Thymus (tissue), 14 donors: ENCODE measurements at places on chromosomes 16 and 17. TPM values are rescaled to one million over a fixed set of nuclear protein-coding genes. Genes with fewer than 3 reads are reported as not detected.

DNA sequence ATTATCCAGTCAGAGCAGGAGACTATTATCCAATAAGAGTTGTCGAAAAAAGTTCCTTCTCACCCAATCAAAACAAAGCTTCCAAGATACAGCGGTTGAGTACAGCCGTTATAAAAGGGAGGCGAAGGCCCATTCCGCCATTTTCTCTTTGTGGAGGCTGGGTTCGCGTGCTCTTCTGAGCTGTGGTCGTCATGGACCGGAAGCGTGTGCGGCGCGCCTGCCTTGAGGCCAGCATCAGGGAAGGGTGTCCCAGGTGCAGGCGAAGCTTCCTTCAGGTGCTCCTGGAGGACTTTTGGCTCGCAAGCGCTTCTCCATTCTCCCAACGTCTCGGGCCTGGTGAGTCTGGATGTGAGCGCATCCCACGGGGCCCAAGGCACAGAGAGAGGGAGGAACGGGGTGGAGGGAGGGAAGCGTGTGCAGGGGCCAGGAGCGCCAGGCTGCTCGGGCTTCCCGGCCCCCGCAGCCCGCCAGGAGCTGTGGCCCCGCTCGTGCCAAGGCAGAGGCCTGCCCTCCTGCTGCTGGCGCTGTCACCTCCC, 99.2 kb downstream of the GOSR1 start:
- DNase-seq = no peak

The ACSM2A gene
- total RNA-seq = 0.05 TPM

GRCh38 chr17:36703860-36704266, 102.5 kb downstream of the MRM1 start:
- DNase-seq = peak; percentile 65

DNA sequence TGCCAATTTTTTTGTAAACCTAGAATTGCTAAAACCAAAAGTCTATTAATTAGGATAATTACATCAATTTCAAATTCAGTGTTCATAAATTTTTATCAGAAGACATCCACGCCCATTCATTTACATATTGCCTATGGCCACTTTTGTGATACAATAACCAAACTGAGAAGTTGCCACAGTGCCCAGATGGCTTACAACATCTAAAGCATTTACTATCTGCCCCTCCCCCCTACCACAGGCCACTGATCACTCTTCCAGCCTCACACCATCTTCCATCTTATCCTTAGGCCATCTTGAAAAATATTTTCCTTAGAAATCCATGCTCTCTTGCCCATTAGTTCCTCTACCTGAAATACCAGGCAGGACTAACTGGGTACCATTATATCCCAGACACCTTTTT, 6.3 kb upstream of the PRKAR1A start:
- no peak for DNase-seq

The ITGB4 gene
- 4.3 TPM for total RNA-seq

DNA sequence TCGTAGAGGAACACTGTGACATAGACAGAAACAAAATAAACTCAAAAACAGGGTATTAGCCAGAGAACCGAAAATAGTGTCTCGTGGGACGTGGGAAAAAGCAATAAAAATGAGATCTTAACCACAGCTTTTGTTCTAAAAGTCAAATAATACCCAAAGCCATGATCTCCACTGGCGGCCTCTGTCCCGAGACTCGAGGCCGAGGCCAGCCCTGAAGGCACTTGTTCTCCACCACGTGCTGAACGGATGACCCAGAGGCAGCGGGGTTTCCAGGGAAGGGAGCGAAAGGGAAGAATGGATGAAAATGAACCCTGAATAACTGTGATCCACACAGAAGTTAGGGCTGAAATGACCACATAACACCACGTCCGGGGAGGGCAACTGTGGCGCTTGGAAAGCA, 84.8 kb upstream of the CREBBP start:
- no peak for DNase-seq

The GALNS gene
- total RNA-seq = 4.8 TPM

DNA sequence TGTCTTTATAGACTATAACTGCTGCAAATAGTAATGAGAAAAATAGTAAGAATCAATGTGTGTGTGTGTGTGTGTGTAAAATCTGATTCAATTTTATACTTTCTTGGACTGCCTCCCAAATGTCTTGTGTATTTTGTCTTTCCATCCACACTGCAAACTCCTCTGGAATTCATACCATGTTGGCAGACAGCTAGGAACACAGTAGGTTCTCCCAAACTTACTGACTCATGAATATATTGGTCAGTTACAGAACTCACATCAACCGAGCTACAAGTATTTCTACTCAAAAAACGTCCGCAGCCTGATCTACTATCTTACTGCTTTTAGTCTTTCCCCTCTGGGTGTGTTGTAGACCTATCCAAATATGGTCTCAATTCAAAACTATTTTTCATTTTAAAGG, 542.7 kb upstream of the PSMD7 start:
- no peak for DNase-seq
